ENCODE measurements at places on chromosomes 5 and 9.

- DNase-seq, result no peak
Measured at GRCh38 chr5:179732918-179733771, 523 bp downstream of the MAML1 start.

- DNase-seq, result no peak
Measured at GRCh38 chr9:7324152-7324598, 475.4 kb downstream of the DMAC1 start.

DNA sequence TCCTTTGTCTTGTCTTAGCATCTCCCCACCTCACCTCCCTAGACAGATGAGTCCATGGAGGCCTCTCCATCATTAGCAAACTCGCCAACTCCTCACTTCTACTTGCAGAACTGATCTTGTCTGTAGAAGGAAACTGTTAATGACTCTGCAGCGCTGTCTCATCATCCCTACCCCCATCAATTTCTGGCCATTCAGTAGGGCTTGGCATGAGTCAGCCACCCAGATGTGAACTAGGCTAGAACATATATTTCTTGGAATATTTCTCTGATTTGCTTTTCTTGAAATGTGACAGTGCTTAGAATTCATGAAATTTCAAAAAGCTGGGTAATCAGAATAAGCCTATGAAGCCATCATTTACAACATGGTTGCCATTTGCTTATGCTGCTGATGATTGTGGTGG, 1125.0 kb upstream of the DMAC1 start:
- no peak for DNase-seq

- DNase-seq, result no peak
Measured at GRCh38 chr5:154197801-154198491, 7.4 kb downstream of the GALNT10 start.

DNA sequence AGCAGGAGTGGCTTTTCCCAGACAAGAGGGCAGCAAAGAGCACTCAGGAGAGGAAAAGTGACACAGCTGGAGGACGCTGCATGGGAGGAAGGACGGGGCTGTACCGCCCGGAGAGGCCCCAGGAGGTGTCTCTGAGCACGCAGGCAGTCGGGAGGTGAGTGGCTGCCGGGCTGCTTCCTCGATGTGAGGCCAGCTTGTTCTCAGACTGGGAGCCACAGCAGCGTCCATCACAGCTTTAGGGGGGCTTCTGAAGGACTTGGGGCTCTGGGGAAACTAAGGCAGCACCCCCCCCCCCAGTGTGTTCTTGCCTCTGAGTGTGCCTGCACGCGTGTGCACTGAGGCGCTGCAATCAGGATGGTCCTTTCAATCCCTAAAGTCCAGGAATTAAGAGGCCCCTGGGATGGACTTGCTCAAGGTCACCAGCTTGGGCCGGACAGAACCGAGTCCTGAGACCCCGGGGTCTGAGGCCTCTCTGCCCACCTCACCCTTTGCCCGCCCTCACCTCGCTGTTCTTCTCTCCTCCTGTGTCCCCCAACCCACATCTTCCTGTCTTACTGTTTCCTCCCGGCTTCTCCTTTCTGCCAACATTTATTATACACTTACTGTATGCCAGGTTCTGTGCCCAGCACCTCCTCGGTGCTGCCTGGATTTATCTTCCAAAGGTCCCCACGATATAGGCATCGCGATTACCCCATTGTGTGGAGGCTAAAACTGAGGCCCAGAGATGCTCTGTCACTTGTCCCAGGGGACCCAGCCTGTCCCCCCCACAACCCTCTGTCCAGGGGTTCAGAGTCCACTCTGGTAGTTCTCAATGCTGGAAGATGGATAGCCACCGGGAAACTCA, 32.9 kb downstream of the FAM163B start:
- no peak for DNase-seq

- no peak for DNase-seq
Measured at GRCh38 chr5:52710972-52711596, 76.6 kb upstream of the ITGA1 start.

DNA sequence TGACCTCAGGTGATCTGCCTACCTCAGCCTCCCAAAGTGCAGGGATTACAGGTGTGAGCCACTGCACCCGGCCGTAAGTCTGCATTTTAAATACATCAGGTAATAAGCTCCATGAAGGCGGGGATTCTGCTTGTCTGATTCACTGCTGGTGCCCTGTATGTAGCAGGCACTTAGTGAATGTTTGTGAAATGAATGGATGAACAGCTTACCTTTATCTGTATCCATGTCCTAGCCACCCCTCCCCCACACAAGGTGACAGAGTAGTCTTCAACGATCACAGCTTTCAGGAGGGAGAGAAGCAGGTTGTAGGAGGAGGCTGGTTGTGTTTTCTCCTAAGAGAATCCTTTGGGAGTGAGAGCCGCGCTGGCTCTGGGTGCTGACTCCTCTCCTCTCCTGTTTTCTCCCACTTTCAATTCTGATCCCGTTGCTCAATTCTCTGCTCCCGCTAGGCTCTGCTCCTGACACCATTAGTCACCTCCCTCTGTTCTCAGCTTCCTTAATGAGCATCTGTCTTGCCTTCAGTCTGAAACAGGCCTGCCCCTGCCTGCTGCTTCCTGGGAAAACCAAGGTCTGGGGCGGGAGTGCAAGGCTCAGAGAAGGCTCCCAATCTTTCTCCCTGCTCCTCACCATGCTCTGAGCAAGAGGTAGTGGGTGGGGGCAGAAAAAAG, 88.8 kb upstream of the CTNNA1 start:
- DNase-seq, result no peak

DNA sequence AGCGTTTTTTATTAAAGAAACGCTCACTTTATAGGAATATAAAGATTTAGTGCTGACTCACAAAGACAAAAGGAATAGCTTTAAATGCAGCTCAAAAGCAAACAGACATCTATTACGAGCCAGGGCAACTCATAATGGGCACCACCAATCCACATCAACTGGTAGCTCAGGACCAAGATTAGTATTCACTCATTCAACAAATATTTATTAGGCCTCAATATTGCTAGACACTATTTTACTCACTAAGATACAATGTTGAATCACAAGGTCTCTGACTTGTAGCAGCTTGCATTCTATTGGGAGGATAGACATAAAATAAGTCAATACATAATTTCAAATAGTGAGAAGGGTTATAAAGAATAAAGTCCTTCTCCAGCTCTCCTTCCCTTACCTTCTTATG, 8.0 kb upstream of the MAN2A1 start:
- DNase-seq, result no peak
